ENCODE measurements at places on chromosomes 5 and 9.

- DNase-seq, result no peak
These were observed 41.0 kb downstream of the CCNJL start for GRCh38 chr5:160271396-160271795.

- no peak for DNase-seq
These were observed 63.6 kb downstream of the MAN2A1 start for GRCh38 chr5:109753279-109753678.

DNA sequence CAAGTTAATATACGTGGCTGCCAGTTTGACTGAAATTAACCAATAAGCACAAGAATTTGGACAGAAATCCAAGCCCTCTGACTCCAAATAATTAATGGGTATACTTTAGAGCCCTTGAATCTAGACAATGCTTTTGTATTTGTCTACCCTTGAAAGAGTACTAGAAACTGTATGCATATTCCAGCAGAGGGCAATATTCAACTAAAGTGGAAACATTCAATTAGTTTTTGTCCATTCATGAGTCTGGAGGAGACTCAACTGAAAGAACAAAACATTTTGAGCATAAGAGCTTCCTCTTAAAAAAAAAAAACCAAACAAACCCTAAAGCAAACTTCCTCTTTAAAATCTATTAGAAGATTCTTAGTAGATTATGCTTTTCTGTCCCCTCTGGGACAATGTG, 157.8 kb downstream of the ARHGEF28 start:
- DNase-seq, result no peak

GRCh38 chr5:127916885-127917573, 166.5 kb upstream of the SLC12A2 start:
- no peak for DNase-seq

- DNase-seq, result no peak
These were observed 235.9 kb upstream of the TRPM3 start for GRCh38 chr9:71357346-71357745.

GRCh38 chr5:78500871-78501270, 140.5 kb downstream of the SCAMP1 start:
- DNase-seq, result no peak

DNA sequence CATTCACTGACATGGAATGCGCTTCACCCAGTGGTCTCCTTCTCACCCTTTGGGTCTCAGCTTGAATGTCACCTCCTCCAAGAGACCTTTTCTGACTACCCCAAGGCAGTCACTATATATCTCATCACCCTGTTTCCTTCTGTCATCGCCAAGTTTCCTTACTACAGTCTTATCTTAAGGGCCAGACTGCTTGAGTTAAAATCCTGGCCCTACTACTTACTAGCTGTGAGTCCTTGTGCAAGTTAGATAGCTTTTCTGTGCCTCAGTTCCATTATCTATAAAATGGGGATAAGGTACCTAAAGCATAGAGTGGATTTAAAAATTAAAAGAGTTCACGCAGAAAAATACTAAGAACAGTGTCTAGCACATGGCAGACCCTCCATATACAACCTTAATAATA, 132.4 kb downstream of the GABBR2 start:
- DNase-seq, result no peak

DNA sequence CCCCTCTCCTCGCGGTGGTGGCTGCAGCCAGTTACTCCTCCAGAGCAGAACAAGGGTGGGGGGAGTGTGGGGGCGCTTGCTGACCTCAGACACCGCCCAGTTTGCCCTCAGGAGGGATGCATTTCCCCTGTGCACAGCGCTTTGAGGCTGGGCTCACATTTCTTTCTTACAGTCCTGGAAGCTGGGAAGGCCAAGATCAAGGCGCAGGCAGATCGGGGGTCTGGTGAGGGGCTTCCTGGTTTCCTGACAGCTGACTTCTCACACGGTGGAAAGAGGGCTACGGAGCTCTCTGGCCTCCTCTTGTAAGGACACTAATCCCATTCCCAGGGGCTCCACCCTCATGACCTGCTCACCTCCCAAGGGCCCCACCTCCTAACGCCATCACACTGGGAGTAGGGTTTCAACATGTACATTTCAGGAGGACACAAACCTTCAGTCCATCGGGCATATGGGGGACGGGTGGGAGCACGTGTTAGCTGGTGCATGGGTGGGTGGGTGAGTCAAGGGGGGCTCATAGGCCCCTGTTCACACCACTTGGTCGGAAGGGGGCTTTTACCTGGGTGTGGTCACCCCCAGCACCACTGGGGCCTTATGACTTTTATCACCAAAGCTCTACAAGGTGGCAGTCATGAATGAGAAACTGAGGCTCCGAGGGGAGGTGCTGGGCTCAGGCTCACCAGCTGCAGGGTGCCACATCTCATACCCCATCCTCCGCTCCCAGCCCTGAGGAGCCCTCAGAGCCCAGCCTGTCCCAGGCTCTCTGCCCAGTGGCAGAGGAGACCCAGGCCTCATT, 7.7 kb upstream of the SCGB3A1 start:
- DNase-seq, result no peak

GRCh38 chr9:70340572-70340971, 73.9 kb downstream of the KLF9 start:
- peak; percentile 42 for DNase-seq

DNA sequence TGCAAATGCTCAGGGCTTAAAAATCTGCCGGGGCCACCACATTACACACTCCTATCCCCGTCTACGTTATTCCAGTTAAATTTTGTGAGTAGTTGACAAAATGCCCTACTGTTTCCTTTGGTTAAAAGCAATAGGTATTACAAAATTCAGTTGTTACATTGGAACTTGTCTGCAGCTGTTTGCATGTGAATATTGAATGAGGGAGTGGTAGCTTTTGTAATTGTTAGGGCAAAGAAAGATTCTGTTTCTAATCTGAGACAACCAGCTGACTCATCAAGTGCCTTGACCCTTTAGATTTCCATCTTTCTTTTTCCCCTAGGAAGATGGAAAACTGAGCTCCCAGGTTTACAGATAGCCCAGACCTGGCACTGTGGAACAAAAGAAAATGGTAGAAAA, 30.2 kb downstream of the MAML1 start:
- peak; percentile 69 for DNase-seq

DNA sequence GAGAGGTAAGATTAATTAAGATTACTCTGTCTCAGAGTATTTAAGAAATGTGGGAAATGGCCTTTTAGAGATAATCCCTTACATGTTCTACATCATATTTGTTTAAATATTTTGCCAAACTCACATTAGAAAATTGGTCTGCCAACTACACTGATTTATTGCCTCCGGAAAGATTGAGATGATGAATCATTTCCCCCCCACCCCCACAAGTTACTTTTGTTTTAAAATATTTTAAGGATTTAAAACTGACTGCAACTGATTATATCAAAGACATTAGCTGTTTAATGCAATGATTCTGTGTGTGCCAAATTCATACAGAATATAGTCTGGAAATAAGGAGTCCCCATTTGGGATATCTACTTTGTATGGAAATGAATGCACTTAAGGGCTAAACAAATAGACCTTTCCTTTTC, 674.4 kb downstream of the PRR16 start:
- DNase-seq, result no peak

DNA sequence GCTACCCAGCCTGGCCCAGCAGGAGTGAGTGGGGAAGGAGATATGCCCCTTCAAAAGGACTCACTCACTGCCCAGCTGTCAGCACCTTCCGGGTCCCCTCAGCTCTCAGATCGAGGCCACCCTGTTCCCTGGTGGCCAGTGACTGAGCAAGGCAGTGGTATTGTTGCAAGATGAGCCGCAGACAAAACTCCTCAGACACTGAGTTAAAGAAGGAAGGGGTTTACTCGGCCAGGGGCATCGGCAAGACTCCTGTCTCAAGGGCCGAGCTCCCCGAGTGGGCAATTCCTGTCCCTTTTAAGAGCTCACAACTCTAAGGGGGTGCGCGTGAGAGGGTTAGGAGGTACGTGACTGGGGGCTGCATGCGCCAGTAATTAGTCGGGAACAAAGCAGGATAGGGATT, 9.7 kb upstream of the N4BP3 start:
- DNase-seq, result no peak

GRCh38 chr9:123787416-123787815, 142.5 kb downstream of the DENND1A start:
- DNase-seq, result no peak

DNA sequence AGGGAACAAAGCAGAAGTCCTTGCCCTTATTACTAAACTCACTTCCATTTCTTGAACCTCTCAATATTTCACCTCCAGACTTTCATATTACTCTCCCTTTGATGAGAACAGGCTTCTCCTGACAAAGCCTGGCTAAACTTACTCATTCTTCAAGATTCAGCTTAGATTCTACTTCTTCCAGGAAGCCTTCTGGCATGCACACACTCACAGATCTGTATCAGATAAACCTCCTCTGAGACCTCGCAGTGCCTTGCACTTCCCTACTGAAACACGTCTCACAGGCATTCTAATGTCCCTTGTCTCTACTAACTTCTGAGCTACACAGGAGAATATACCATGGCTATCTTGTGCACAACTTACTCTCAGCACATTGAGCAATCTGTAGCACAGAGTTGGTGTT, 16.6 kb upstream of the PAPPA start:
- no peak for DNase-seq
